ENCODE measurements at places on chromosomes 5 and 9.

- DNase-seq: no peak
These were observed 24.2 kb downstream of the PSMB7 start for GRCh38 chr9:124390794-124391658.

DNA sequence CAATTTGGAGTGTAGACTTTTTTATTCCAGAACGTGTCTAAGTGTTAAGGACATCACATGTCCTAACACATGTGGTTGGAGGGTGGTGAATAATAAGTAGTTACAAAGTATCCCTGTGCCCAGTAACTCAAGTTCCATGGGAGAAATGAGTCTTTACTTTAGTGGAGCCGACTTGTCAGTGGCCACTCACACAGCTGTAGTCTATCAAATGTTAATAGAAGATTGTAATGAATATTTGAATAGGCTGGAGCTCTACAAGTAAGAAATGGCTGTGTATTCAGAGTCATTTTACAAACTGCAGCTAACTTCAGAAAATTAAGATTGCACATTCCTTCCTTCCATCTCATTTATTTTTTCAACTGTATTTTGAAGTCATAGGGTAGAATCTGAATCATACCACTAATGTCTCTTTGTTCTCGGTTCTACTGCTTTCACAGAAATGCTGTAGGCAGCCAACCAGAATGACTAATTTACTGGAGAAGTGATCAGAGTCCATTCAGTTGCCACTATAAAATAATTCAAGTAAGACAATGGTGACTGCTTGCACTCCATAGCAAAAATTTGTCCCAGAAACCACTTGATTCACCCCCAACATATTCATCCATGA, 394.8 kb downstream of the NR2F1-AS1 start:
- no peak for DNase-seq

GRCh38 chr9:97395745-97396144, 16.2 kb upstream of the TDRD7 start:
- no peak for DNase-seq

GRCh38 chr5:154446195-154447088, 645 bp downstream of the SAP30L start:
- peak; percentile 92 for DNase-seq

- no peak for DNase-seq
These were observed 36.4 kb upstream of the CCDC152 start for GRCh38 chr5:42720251-42720650.

Measured in esophagus muscularis mucosa (tissue), 4 donors.